Stimulated activated CD4-positive, alpha-beta T cell treated with anti-CD3 and anti-CD28 coated beads, TNF-alpha, amount 100 ng/mL, for 24 hours (primary cell): ENCODE measurements at places on chromosomes 16 and 17.

- no peak for DNase-seq
Observed at GRCh38 chr17:27947005-27947406, 53.8 kb upstream of the LYRM9 start.

DNA sequence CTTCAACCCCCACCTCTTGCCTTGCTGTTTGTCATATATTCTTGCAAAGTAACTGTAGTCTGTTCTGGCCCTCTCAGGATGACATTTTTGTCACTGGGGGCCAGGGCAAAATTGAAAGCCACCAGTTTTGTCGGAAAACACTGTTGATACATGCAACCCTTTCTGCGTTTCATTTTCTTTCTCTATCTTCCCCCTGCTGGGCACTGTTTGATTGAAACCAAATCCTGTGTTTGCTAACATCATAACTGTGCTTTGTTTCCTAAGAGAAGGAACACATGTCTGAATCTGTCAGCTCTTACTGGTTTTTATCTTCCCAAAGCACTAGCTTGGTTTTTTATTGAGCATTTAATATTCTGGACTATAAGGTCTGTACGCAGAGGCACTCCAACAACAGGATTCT lies 11.7 kb upstream of the CPPED1 start:
- no peak for DNase-seq

DNA sequence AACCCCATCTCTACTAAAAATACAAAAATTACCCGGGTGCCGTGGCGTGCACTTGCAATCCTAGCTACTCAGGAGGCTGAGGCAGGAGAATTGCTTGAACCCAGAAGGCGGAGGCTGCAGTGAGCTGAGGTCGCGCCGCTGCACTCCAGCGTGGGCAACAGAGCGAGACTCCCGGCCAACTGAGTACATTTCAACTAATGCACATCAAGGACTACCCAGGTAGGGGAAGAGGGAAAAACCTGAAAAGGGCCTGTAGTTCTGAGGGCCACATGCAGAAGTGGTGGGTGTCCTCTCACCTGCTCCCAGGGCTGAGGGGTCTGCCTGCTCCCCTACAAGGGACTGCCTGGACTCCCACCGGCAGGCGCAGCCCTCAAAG lies 584 bp upstream of the SLC16A5 start:
- no peak for DNase-seq

GRCh38 chr16:56617212-56618085 lies 8.1 kb upstream of the MT1E start:
- DNase-seq: no peak

DNA sequence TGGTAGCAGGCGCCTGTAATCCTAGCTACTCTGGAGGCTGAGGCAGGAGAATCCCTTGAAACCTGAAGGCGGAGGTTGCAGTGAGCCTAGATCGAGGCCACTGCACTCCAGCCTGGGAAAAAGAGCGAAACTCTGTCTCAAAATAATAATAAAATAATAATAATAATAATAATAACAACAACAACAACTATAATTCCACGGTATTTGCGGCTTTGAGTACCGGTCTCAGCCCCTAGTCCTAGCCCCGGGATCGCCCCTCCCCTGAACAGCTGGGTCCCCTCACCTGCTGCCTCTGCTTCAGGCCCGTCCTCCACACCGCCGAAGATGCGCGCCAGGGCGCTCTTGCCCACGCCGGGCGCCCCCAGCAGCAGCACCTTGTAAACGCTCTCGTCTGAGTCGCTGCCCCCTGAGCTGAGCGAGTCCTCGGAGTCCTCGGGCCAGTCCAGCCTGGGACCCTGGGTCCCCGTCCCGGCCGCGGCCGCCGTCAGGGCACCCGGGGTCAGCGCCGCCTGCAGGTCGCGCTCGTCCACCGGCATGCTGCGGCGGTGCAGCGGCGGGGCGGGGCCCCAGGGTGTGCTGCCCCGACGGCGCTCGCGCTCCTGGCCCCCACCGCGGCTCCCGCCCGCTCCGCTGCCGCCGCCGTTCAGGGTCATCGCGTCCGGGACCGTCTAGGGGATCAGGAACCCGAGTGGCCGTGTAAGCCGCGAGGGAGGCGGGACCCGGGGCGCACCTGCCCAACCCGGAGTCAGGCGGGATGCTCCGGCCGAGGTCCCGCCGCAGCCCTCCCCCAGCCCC lies 611 bp downstream of the RRAD start:
- DNase-seq: no peak

GRCh38 chr16:86193528-86194193 lies 294.7 kb downstream of the IRF8 start:
- DNase-seq: no peak
